ENCODE measurements at places on chromosomes 3 and 15.

DNA sequence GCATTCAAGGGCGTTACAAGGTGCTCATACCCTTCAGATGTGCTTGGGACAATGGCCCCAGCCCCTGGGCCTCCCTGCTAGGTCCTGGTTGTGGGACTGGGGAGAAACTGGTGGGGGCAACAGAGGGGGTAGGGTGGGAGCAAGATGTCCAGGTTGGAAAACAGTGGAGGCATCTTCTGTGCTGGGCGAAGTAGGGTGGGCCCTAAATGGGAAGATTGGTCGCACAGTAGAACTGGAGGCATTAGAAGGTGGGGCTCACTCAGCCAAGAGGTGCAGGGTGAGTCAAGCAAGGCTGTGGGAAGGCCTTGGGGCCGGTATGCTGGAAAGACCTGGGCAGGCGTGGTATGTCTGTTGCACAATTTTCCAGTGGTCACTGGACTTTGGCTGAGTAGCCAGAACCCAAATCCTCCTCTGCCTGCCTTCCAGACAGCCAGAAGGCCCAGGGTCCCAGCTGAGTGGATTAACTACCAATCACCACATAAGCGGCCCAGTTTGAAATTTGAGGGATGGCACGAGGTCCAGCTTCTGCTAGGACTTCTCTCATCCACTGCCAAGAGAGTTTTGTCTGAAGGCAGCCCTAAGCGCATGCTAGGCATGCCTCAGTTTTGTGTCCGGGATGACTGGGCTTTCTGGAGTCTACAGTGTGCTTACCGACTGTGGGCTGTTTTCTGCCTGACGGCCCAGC lies 74.5 kb downstream of the LSM3 start:
- no peak for DNase-seq

DNA sequence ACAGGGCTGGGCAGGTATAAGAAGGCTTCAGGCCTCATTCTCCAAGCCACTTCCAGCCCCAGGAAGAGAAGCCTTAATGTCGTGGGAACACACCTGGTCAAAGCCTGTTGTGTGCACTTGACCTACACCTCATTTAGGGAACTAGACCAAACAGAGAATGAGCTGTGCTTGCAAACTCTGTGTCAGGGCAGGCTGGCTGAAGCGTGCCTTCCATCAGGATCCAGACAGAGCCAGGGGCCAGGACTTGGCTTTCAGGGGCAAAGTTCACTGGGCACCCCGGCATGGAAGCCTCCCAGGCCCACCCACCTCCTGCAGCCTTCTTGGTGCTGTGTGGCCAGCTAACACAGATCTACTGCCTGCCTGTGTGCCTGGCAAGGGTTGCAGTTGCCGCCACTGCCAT lies 11.5 kb downstream of the RBPMS2 start:
- DNase-seq = no peak

DNA sequence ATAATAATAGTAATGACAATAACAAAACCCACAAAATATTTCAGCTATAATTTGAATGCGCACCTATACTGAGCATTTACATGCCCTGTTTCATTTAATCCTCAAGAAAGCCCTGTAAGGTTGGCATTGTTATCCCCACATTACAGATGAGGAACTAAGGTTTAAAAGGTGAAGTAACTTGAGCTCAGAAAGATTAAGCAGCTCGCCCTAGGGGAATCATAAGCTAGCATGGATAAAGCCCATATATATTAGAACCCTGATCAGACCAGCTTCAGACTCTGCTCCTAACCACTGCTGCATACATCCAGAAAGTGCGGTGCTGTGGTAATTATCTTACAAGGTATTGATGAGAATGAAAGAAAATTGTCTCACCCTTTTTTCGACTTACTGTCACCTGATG lies 141.1 kb upstream of the CGNL1 start:
- no peak for DNase-seq

GRCh38 chr3:156728267-156728985 lies 54.0 kb downstream of the TIPARP start:
- no peak for DNase-seq

DNA sequence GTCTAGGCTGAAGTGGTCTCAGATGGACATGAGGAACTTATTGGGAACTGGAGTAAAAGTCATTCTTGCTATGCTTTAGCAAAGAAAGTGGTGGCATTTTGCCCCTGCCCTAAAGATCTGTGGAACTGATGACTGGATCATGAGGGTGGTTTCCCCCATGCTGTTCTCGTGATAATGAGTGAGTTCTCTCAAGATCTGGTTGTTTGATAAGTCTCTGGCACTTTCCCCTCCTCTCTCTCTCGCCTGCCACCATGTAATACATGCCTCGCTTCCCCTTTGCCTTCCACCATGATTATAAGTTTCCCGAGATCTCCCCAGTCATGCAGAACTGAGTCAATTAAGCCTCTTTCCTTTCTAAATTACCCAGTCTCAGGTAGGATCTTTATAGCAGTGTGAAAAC lies 11.5 kb upstream of the MLF1 start:
- DNase-seq = no peak

DNA sequence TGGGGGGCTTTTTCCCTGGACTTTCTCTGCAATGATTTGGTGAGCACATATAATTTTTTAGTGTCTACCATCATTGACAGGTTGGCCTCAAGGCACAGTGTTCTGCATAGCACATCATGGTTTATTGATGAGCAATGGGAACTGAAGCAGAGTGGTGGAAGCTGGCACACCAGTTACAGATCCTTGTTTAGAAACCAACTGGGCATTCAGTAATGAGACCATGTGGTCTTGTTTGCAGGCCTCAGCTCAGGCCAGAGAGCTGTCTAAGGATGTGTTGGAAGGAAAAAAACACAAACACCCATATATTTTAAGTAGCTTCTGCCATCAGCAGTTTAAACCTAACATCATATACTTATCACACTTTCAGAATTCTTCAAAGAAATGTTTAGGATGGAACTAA lies 610.6 kb downstream of the ROBO1 start:
- no peak for DNase-seq

DNA sequence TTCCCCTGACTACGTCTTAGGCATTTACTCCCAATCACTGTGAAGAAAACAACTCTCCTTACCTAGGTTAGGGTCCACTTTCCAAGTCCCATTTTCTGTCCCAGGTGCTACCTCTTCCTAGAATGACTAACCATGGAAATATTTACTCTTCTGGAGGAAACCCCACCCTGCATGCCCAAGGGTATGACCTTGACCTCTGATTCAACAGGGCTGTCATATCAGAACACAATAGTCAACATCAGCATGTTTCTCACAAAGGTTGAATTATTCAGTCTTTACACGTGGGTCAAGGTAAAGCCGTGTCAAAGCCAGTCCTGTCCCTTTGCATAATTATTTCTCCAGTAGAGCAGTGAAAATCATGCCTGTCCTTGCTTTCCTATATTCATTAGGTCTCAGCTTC lies 4.3 kb upstream of the FRMD5 start:
- DNase-seq = no peak

DNA sequence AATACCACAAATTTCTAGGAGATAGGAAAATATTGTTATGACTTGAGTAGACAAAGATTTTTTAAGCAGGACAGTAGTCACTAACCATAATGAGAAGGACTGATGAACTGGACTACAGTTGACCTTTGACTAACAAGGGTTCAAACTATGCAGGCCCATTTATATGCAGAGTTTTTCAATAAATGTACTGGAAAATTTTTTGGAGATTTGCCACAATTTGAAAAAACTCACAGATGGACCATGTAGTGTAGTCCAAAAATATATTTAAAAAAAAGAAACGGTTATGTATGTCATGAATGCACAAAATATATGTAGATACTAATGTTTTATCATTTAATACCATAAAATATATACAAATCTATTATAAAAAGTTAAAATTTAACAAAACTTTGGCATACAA lies 151.8 kb downstream of the LRRN1 start:
- no peak for DNase-seq

DNA sequence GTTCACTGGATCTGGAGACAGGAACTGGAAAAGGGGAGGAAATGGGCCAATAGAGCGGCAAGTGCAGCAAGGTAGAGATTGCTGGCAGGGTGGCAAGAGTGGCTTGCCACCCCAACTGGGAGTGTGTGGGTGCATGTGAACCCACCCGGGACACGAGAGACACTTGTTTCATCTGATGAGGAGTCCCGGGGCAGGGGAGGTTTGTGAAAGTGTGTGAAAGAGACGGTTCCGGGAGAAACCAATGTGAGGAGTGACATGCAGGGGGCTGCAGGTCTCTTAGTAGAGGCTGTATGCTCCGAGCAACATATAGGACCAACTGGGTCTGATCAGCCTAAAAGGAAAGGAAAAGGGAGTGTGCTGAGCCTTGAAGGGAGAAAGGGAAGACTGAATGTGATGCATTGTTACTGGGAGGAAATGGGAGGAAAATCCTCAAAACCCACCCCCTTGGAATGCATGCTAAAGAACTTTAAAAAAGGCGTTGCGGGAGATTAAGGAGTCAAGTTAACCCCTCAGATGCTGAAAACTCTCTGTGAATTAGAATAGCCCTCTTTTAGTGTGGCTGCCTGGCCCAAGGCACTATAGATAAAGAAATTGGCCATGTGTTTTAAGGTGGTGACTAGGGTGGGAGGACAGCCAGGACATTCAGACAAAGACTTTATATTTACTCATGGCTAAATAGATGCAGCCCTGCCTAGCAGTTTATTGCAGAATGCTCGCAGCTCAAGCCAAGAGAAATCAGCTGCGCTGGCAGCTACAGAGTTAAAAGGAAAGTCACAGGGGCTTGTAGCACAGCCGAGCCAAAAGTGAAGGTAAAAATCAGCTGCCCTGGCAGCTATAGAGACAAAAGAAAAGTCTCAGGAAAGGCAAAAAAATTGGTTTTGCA lies 9.1 kb upstream of the SLC9C1 start:
- no peak for DNase-seq

- DNase-seq = no peak
Measured at GRCh38 chr3:95120921-95121320, 1058.1 kb downstream of the NSUN3 start.

GRCh38 chr3:67653425-67654098 lies 850 bp downstream of the SUCLG2 start:
- DNase-seq = no peak

DNA sequence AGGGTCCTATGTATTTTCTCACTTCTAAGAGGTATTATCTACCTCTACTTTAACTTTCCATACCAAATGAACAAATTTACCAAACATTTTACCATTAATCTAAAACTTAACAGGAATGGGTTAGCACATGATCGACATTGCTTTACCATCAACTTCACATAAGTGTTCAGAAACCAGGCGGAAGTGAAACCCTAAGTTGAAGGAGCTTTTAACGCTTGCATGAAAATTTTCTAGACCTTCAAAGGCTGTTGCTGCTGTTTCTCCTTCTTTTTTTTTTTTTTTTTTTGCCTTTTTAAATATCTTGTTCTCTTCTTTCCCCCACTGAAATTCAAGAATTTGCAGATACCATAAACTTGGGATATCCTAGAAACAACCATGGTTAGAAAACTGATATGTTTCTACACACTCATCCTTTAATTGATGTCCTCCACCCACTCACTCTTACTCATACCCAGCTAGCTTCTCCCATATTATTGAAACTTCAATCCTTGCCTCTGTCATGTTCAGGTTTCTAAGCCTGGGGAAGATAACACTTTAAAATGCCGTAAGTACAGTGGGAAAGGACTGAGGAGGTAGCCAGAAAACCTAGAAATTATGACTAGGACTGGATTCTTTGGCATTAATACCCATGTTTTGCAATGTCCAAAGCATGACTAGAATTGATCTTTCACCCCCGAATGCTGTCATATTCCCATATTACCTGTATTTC lies 24.7 kb downstream of the MYO5A start:
- DNase-seq = no peak

- DNase-seq = no peak
Measured at GRCh38 chr15:63891768-63892133, 58.0 kb upstream of the HERC1 start.

DNA sequence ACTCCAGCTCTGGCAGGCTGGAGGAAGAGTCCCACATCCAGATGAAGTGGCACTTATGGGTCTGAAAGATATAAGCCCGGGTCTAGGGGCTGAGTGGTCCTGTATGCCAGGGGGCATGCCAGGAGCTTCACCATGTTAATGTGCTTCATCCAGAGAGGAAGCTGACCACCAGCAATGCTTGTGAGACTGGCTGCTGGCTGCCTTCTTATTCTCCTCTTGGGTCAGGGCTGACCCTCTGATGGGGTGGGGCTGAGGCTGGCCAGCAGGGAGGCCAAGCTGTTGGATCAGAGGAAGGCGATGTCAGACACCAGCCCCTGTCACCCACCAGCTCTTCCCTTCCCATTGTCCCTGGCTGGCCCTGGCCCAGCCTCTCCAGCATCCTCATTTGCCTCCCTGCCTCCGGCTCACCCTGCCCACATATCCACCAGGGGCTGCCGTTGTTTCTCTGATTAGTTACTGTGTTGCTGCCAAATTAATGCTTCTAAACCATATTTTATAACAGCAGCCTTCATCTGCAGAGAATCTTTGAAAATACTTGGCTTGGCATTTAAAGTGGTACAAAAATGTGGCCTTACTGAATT lies 20.4 kb upstream of the PSTPIP1 start:
- DNase-seq = no peak

- DNase-seq = no peak
Measured at GRCh38 chr3:37899101-37899707, 37.5 kb downstream of the CTDSPL start.

DNA sequence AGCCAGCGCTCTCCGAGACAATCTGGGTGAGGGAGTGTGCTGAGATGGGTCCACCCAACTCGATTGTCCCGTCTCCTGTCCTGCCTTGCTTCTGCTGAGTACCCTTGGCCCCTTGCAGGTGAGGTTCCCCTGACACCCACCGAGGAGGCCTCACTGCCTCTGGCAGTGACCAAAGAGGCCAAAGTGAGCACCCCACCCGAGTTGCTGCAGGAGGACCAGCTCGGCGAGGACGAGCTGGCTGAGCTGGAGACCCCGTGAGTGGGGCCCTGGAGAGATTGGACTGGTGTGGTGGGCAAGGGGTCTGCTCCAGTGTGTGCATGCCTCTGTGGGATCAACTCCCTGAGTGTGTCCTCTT lies 23.6 kb downstream of the NBEAL2 start:
- no peak for DNase-seq

DNA sequence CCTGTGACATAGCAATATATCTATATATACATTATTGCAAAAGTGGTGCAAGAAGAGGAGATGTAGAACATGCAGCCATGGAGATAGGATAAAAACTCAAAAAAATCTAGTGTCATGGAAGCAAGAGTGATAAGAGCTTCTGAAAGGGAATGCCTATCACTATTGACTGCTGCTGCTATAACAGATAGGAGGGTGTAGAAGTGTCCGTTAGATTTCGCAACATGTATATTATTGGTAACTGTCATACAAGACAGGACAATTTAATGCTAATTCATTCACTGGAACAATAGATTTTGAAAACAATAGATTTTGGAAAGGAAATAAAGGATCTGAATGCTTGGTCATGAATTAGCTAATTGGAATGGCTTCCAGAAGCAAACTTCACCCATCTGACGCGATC lies 224.5 kb downstream of the ZNF385D start:
- DNase-seq = no peak

- peak; percentile 21 for DNase-seq
Measured at GRCh38 chr15:48645558-48646330, at the start of gene FBN1. FBN1 (minus strand) TSS chr15:48645709; CDS start chr15:48644769, 940 bp downstream.
